ENCODE measurements at places on chromosomes 2 and 18. TPM values are rescaled to one million over a fixed set of nuclear protein-coding genes. Genes with fewer than 3 reads are reported as not detected.

NEB gene
- 0.41 TPM for total RNA-seq

FTCDNL1 gene
- total RNA-seq = 2.0 TPM

ELOA2 gene
- not detected for total RNA-seq

CHRNG gene
- total RNA-seq = not detected

SLC25A52 gene
- 0.41 TPM for total RNA-seq

LOXL3 gene
- 14.3 TPM for total RNA-seq

- no peak for DNase-seq
Measured at GRCh38 chr2:61726456-61727209, 127.2 kb downstream of the FAM161A start.

DNA sequence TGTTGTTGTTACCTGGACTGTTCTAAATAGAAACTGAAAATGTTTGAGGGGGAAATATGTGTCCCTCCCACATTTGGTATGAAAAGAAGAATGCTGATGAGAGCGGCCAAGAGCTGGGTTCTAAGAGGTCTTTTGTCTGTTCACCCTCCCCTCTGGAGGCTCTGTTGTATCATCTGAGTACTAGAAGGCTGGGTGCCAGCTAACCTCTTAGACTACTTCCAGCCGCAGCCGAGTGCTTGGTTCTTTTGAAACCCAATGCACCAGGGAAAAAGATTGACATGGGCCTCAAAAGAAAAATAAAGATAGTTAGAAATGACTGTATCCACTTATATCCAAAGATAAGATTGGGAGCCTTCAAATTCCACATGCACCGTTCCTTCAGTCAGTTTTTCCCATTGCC is 255.9 kb downstream of the TXNL1 start:
- DNase-seq = no peak

GRCh38 chr2:74063486-74063885 is 78.8 kb downstream of the TET3 start:
- DNase-seq = no peak

- DNase-seq = no peak
Measured at GRCh38 chr18:78321402-78321801, 658.2 kb upstream of the SALL3 start.

- no peak for DNase-seq
Measured at GRCh38 chr2:57408587-57408986, 638.0 kb upstream of the VRK2 start.

- no peak for DNase-seq
Measured at GRCh38 chr18:48694295-48694694, 155.5 kb downstream of the CTIF start.

DNA sequence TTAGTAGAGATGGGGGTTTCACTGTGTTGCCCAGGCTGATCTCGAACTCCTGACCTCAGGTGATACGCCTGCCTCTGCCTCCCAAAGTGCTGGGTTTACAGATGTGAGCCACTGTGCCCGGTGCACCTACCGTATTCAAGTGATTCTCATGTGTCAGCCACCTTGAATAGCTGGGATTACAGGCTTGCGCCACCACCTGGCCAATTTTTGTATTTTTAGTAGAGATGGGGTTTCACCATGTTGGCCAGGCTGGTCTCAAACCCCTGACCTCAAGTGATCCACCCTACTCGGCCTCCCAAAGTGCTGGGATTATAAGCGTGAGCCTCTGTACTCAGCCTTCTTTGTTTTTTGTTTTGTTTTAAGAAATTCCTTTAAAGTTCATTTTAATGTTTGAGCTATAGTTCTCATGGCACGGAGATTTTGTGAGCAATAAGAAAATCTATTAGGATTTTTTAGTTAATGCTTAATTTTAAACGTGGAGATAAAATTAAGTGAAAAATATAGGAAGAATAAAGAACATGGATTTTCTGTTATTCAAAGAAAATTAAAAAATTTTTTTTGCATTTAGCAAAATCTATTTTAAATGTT is 242.6 kb downstream of the PHLPP1 start:
- no peak for DNase-seq

GRCh38 chr18:28040211-28040610 is 136.7 kb downstream of the CDH2 start:
- no peak for DNase-seq

- no peak for DNase-seq
Measured at GRCh38 chr2:35510636-35511035, 844.9 kb upstream of the CRIM1 start.

DNA sequence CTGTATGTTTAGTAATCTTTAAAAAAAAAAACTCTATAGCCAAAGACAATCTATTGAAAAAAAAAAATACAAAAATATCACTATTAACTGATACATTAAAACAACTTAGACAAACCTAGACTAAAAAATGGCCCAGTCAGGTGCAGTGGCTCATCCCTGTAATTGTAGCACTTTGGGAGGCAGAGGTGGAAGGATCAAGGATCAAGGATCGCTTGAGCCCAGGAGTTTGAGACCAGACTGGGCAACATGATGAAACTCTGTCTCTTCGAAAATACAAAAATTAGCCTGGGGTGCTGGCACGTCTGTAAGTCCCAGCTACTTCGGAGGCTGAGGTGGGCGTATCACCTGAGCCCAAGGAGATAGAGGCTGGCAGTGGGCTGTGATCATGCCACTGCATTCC is 16.1 kb downstream of the ESCO1 start:
- DNase-seq = no peak

- no peak for DNase-seq
Measured at GRCh38 chr2:163265562-163265961, 427.0 kb upstream of the KCNH7 start.

GRCh38 chr2:227870710-227871374 is 589 bp upstream of the DAW1 start:
- DNase-seq = no peak

Measured in frontal cortex (tissue), 4 donors.